CD8-positive, alpha-beta memory T cell (primary cell): ENCODE measurements at places on chromosomes 6 and 20. TPM values are rescaled to one million over a fixed set of nuclear protein-coding genes. Genes with fewer than 3 reads are reported as not detected.

DNA sequence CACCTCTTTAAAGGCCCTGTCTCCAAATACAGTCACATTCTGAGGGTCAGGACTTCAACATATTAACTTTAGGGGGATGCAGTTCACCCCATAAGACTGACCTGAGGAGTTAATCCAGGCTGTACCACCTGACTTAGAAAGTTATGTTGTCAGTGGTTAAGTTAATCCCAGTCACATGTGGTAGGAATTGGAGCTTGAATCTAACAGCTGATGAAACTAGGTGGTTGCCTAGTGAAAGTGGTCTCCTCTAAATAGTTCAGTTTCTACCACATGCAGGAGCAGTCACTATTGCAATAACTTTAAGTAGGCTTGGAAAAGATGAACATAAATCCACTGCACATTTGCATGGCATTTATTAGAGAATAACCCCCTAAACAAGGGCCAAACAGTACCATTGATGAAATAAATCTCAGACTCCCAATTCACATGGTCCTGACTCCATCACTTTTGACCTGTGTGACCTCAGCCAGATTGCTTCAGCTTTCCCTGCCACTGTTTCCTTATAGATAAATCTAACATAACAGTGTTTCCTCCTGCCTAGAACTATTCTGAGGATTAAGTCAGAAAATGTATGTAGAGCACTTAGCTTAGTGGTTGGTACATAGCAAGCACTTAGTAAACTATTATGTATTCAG lies 20.1 kb downstream of the SAMD5 start:
- DNase-seq: no peak

DNA sequence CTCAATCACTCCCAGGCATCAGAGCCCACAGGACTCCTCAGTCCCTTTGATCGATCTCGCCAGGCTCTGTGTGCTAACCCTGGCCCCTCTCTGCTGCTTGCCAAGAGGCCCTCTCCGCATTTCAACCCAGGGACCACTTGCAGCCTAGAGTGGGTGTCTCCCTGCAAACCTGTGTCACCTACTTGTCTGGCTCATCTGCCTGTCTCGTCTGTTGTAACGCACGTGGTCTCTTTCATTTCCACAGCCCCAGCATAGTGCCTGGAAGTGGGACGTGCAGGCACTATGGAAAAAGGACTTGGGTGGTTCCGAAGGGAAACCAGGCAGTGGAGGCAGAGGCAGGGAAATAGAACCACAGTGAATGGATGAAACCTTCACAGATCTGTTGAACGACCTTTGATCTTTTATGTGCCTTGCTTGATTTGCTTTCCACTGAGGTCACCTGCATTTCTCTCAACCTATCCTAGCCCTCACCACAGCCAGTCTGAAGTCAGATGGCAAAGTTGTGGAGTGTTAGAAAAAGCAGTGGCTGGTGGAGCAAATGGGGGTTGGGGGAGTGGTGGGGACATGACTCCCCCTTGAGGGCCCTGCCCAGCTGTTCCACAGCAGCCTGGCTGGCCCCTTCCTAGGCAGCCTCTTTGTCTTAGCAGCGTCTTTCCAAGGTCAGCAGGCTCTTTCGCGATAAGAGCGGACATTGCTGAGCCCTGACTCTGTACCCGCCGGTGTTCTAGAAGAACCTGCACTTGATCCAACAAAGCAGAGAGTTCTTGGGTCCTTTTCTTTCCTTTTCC lies 55.8 kb upstream of the TAGAP start:
- no peak for DNase-seq

GRCh38 chr6:4728926-4729325 lies 47.3 kb upstream of the CDYL start:
- DNase-seq: no peak

- no peak for DNase-seq
Observed at GRCh38 chr20:10436053-10436699, 1.1 kb downstream of the SLX4IP start.

- DNase-seq: no peak
Observed at GRCh38 chr6:44029444-44030185, 97.6 kb downstream of the MRPL14 start.

GRCh38 chr20:4216142-4216735 lies 200.9 kb upstream of the RNF24 start:
- DNase-seq: no peak

DNA sequence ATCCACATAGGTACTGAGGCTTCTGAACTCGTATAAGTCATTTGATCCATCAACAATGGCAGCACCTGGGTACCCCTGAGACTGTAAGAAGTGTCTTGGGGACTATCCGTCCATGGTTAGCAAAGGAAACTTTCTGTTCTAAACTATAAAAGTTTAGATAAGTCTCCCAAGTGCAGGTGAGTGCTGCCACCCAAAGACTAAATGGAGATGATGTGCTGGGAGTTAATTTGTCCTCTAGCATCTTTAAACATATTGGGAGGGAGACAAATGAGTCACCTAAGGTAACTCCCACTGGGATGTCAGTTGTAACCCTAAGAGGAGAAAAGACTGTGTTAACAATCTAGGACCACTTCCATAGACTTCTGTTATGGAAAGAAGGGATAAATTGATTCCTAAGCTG lies 6.2 kb downstream of the BEND6 start:
- no peak for DNase-seq

DNA sequence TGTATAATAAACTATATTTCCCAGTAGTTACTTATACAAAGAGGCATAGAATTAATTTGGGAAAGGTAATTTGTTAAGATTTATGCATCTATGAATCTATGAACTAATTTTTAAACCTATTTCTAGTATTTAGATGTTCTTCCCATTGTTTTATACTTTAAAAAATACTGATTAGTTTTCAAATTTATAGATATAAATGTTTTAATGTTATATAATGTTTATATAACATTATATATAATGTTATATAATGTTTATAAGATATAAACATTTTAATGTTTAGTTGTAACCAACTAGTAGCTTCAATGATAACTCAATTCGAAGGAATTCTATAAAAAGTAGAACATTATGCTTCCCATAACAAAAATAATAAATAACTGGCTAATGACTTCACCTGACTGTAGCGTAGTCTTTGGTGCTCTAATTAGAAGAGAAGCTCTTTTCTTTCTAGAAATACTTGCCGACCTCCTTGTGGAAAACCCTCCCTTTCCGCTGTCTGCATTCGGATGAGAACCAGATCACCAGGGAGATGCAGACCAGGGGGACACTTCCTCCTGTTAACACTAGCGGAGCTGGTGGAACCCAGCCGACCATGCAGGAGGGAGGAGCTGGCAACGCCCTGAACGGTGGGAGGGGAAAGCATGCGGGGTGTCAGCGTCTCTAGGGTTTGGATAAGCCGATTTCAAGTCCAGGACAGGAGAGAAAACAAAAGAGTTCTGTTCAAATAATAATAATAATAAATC lies 158.4 kb downstream of the OR2B2 start:
- peak; percentile 49 for DNase-seq

- no peak for DNase-seq
Observed at GRCh38 chr6:33888664-33889200, 84.9 kb upstream of the MLN start.

DNA sequence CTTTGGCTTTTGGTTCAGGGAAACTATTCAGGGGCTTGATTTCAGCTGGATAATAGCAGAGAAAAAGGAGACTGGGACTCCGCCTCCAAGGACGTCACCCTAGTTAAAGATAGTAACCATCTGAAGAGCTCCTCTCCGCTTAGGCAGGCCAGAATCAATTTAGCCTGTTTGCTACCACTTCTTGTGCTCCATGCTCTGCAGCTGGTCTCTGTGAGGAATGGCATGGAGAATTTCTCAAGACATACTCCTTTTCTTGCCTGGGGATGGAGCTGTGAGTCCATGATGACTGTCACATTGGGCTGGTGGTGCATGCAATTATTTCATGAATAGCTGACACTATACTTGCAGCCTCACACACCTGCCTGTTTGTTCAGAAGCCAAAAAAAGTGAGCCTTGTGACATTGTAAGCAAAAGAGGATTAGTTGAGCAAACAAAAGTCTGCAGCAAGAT lies 61.4 kb downstream of the TXLNB start:
- no peak for DNase-seq

DNA sequence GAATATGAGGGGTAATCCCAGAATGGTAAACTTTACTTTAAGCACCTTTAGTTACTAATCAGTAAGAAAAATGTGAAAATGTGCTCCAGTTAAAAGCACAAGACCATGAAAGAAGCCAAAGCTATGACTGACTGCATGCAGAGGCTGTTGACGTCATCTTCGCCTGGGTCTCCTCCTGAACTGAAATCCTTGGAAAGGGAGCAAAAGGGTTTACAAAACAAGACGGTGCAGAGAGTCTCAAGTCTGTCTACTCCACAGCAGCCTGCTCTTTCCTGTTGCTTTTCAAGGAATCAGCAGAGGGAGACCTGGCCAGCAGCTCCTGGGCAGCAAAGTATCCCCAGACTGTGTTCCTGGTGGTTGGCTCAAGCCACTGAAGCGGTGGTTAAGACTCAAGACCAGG lies 10.2 kb downstream of the FKBP1A start:
- DNase-seq: no peak

DNA sequence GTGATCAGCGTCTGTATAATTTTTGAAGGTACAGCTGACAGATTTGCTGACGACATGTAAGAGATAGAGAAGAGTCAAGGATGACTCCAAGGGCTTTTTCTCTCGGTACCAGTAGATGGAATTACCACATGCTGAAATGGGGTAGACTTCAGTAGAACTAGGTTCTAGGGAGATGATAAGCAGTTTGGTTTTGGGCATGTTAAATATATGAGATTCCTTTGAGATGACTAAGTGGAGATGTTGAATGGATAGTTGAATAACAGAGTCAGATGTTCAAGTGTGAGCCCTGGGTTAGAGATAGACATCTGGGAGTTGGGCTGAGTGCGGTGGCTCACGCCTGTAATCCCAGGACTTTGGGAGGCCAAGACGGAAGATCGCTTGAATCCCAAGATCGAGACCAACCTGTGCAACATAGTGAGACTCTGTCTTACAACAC lies 50.0 kb downstream of the PHF20 start:
- DNase-seq: no peak

DNA sequence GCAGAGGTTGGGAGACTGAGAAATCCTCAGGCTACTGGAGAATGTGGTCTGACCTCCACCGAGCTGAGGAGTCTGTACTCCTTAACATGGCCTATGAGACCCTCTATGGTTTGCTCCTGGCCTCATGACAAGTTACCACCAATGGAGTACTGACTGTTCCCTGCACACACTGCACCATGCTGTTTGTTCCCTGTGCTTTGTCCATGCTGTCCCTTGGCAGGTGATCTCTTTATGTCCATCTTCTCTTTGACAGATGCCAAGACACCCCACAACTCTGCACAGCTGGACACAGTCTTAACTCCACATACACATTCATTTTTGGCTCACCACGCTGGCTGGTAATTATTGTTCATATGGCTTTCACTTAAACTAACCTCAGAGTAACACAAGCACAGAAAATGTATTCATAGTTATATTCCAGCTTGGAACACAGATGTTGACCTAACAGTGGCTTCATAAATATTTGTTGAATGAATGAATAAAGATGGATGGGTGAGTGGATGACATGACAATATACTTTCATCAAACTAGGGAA lies 258.0 kb downstream of the ATXN1 start:
- no peak for DNase-seq

- no peak for DNase-seq
Observed at GRCh38 chr6:22667855-22668254, 98.5 kb downstream of the HDGFL1 start.

GRCh38 chr20:409697-410559 lies 1.8 kb downstream of the RBCK1 start:
- no peak for DNase-seq

DNA sequence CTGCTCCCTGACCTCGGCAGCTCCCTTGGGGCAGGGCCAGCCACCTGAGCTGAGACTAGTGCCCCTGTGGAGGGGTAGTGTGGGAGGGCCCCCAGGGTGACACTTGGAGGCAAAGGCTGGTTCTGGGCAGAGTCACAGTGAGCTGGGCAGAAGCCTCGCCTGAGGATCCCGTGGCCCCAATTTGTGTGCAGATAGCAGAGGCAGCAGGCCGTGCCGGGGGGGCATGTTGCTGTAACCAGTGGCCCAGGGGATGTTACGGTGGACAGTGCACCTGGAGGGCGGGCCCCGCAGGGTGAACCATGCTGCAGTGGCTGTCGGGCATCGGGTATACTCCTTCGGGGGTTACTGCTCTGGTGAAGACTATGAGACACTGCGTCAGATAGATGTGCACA lies 2.9 kb downstream of the KLHDC3 start:
- DNase-seq: no peak

GRCh38 chr20:24895431-24895830 lies 53.6 kb upstream of the CST7 start:
- DNase-seq: no peak

The CD93 gene
- 0.02 TPM for polyA plus RNA-seq

The FABP7 gene
- polyA plus RNA-seq: not detected

The SMLR1 gene
- not detected for polyA plus RNA-seq

The PCNA gene
- polyA plus RNA-seq: 58.4 TPM

The DCDC2 gene
- not detected for polyA plus RNA-seq

The SOBP gene
- 0.30 TPM for polyA plus RNA-seq
